Activated T-helper 1 cell treated with anti-CD3 and anti-CD28 coated beads, Interleukin-2, amount 50 U/mL, for 16 hours (primary cell): ENCODE measurements at places on chromosomes 12 and 14.

DNA sequence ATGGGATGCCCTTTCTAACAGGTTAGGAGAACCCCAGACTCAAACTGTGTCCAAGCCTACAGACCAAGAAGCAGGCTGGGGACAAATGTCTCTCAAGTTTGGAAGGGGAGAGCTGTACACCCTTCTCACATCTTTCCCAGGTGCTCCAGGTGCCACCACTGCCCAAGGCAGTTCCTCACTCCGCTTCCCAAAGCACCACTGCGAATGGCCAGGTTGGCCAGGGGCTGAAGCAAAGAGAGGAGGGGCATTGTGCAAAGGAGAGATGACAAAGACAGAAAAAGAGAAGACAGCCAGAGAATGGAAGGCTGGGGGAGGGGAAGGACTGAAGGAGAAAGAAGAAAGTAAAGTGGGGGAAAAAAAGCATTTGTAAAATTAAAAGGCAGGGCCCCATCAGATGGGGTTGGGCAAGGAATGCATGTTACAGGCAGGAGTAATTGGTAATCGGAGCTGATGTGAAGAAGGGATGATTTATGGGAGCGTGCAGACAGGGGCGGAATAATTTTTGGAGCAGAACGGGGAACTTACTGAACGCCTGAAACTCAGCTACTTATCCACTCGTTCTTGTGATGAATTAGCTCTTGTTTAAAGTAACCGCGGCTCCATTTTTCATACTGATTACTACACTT, 165.8 kb downstream of the ESRRB start:
- no peak for DNase-seq

DNA sequence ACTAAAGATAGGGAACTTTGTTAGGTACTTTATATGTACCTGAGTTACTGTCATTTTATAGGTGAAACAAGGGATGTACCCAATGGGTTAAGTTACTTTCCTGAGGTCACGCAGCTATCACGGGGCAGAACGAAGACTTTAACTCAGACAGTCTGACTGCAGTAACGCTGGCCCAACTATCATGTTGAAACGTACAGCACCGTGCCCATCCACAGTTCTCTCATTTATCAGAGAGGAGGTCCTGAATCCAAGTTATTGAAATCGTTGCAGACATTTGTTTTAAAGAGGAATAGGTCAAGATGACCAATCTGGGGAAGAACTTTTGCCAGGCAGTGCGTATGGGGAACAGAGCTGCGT, 587 bp upstream of the C12orf75 start:
- no peak for DNase-seq

DNA sequence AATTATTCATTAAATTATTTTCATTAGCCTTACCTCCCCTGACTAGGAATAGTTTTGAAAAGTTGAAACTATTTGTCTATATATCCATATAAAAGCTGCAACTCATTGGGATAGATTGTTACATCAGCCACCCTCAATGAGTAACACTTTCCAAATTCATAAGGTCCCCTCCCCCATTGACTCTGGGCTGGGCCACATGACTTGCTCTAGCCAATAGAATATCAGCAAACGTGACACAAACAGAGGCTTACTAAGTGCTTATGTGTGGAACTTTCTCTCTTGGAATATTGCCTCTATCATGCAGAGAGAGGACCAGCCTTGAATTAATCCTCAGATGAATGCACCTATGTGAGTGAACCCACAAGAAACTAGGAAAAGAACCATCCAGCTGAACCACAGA, 213.7 kb downstream of the CCDC59 start:
- DNase-seq: no peak

- no peak for DNase-seq
Observed at GRCh38 chr14:104301731-104302460, 163.5 kb downstream of the KIF26A start.

- DNase-seq: no peak
Observed at GRCh38 chr12:96889273-96889933, 17.7 kb upstream of the NEDD1 start.
